Osteoblast (primary cell): ENCODE measurements at places on chromosomes 4 and X. TPM values are rescaled to one million over a fixed set of nuclear protein-coding genes. Genes with fewer than 3 reads are reported as not detected.

The APEX2 gene
- total RNA-seq: 5.9 and 6.5 TPM in 2 replicates

The HSD17B11 gene
- total RNA-seq: 46.9 and 49.6 TPM in 2 replicates

The MEPE gene
- not detected in 2 replicates for total RNA-seq

The NBDY gene
- 6.5 and 9.0 TPM in 2 replicates for total RNA-seq

The HERC5 gene
- total RNA-seq: 0.88 and 1.4 TPM in 2 replicates

- no peak overlapping the region for H3K4me3 ChIP-seq
- no peaks in the 10 kb centered on the region for H3K36me3 ChIP-seq
- no peaks in the 10 kb centered on the region for H3K27me3 ChIP-seq
- peak overlapping the region; percentile 8 for H3K27ac ChIP-seq
- DNase-seq: peak; percentile 62
These were observed 5.7 kb upstream of the IL13RA2 start for GRCh38 chrX:115023139-115023538.

DNA sequence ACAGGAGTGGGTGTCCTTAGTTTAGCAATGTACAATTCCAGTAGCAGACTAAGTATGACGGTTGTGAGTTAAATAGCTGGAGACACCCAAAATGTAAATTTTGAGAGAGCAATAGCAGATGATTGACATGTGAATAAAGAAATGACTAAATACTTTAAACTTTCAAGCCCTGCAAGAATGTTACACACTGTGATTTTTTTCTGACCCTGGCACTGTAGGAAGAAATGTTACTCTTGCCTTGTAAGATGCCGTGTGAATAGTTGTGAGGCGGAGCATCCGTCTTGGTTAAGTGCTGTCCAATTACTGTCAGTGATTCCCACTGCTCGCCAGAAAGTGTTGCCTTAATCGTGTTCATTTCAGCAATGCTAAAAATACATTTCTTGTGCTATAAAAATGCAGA is 1248.1 kb downstream of the RAPGEF2 start:
- no peak overlapping the region for H3K27ac ChIP-seq
- H3K36me3 ChIP-seq: no peaks in the 10 kb centered on the region
- no peak for DNase-seq
- H3K27me3 ChIP-seq: no peaks in the 10 kb centered on the region

- no peaks in the 10 kb centered on the region for H3K36me3 ChIP-seq
- no peaks in the 10 kb centered on the region for H3K27me3 ChIP-seq
- no peak overlapping the region for H3K4me3 ChIP-seq
- DNase-seq: no peak
- H3K27ac ChIP-seq: no peak overlapping the region
These were observed 47.0 kb downstream of the SPRY1 start for GRCh38 chr4:123443401-123444289.

GRCh38 chr4:47690611-47691010 is 147.3 kb downstream of the CORIN start:
- peaks cover 17% of the 10 kb centered on the region for H3K27me3 ChIP-seq
- H3K4me3 ChIP-seq: no peak overlapping the region
- no peak for DNase-seq
- H3K27ac ChIP-seq: no peak overlapping the region
- H3K36me3 ChIP-seq: no peaks in the 10 kb centered on the region

- DNase-seq: no peak
- H3K27ac ChIP-seq: no peak overlapping the region
- H3K4me1 ChIP-seq: no peaks in the 10 kb centered on the region
- no peaks in the 10 kb centered on the region for H3K36me3 ChIP-seq
- peaks cover 17% of the 10 kb centered on the region for H3K27me3 ChIP-seq
- no peak overlapping the region for H3K4me3 ChIP-seq
These were observed 16.3 kb downstream of the PROM1 start for GRCh38 chr4:16067515-16067914.

GRCh38 chr4:25914670-25915352 is 791 bp downstream of the SMIM20 start:
- H3K36me3 ChIP-seq: no peaks in the 10 kb centered on the region
- peaks cover 19% of the 10 kb centered on the region for H3K4me1 ChIP-seq
- DNase-seq: peak; percentile 63
- H3K27me3 ChIP-seq: no peaks in the 10 kb centered on the region
- H3K27ac ChIP-seq: peak overlapping the region; percentile 78

DNA sequence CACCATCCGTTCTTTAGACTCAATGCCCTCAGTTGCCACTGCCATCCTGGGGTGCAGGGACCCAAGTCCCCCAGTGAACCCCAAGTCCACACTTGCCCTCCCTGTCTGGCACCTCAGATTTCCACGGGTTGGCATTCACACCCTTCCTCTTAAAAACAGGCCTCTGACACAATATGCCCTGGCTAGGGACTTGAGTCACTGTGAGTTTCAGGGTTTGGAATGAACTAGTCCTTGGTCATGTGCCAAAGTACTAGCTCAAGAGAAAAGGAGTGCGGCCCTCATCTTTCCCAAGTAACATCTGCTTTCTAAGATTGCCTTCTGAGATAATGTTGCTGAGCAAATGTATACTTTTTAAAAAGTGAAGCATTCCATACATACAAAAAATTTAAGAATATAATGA is 134.0 kb downstream of the MID1 start:
- no peak overlapping the region for H3K4me3 ChIP-seq
- no peak for DNase-seq
- H3K27me3 ChIP-seq: no peaks in the 10 kb centered on the region
- peaks cover 21% of the 10 kb centered on the region for H3K4me1 ChIP-seq
- H3K27ac ChIP-seq: peak overlapping the region; percentile 74
